ENCODE measurements at places on chromosomes 6 and 20.

DNA sequence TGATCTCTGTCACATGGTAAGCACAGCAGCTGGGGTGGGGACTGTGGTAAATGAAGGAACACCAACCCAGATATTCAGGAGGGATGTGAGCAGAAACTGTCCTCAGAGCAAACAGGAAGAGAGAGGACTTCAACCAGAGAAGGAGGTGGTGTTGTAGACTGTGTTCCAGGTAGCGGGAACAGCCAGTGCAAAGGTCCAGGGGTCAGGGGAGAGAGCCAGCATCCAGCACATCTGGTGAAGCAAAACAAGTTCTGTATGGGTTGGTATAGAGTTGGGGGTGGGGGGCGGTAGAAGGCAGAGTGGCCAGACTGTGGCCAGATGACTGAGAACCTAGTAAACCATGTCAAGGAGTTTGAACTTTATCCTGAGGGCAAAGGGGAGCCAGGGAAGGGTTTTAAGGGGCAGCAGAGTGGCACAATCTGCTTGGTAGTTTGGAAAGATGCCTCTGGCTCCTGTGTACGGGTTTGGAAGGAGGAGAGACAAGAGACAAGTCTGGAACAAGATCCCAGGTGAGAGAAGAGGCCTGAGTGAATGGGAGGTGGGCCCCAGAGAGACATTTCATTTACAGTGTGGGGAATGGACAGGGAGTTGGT, 27.8 kb upstream of the TTPAL start:
- DNase-seq = no peak

- no peak for DNase-seq
Observed at GRCh38 chr6:54135665-54136369, 24.6 kb downstream of the MLIP start.

- no peak for DNase-seq
Observed at GRCh38 chr6:105645156-105645555, 242.3 kb upstream of the PREP start.

DNA sequence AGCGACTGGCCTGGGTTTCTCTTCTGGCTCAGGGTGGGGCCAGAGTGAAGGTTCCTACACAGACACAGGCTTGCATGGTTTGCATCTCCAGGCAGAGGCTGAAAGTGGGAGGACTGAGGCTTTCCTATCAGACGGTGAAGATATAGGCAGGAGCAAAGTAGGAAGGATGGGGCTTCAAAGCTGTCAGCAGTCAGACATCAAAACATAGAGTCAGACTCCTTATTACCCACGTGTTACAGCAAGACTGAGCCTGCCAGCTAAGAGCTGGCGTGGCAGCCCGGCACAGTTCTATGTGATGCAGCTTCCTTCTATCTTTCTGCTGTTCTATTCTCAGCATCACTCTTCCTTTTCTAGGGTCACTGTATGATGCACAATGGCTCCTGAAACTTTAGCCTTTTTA, 445.1 kb downstream of the DOK5 start:
- no peak for DNase-seq

GRCh38 chr6:85983032-85983659, 340.5 kb upstream of the SYNCRIP start:
- no peak for DNase-seq

DNA sequence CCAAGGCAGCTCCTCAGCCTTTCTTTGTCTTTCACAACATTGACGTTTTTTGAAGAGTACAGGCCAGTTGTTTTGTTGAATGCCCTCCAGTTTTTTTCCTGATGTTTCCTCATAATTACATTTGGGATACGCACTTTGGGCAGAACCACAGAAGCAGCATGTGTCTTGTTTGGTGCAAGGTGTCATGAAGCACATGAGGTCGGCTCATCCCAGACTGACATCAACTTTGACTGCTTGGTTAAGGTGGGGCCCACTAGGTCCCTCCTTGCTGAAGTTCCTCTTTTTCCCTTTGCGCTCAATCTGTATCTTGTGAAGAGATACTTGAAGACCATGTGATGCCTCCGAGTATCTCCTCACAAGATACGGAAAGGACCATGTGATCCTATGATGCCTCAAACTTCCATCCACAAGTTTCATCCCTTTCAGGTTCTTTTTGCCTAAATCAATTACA, 10.5 kb downstream of the SNAI1 start:
- DNase-seq = no peak

DNA sequence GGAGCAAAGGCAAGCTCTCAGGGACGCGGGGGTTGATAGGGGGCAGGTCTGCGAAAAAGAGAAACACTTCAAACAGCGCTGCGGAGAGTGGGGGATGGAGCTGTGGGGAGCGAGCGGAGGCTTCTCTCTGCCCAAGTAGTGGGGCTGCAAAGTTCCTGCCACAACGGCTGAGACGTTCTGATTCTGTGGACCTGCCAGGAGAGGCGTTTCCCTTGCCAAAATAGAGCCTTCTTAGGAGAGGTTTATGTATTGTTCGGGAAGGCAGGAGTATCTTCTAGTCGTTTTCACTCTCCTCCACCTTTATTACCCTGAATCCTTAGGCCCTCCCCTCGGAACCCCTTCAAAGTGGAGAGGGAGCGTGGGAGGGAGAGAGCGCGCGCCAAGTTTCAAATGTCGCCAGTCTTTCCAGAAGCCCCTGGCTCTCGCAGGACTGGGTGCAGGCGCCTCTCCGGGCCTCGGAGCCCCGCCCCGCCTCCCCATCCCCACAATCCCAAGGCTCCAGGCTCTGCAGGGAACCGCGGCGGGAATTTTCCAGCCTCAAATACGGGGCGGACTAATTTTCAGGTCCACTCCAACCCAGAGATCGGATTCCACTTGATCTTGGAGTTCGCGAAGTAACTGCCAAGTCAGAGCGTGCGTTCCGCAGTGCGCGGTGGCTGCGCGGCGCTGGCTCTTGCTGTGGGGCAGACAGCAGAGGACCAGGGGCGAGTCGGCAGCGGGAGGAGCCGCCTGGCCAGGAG, 10.0 kb upstream of the POU3F2 start:
- DNase-seq = no peak

DNA sequence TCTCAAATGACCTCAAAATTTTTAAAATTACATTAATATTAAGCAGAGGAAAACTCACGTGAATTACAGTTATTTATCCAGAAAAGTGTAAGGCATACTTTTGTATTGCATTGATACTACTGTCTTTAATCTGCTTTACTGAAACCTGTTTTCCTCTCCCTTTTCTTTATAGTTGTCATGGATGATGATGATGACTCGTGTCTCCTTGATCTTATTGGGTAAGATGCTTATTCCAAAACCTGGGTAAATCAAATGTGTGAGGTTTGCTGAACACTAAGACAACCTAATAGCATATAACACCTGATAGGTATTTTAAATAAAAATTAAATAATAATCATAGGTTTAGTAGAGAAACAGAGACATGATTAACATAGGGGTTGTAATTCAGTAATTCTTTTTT, 40.0 kb downstream of the BICRAL start:
- no peak for DNase-seq

DNA sequence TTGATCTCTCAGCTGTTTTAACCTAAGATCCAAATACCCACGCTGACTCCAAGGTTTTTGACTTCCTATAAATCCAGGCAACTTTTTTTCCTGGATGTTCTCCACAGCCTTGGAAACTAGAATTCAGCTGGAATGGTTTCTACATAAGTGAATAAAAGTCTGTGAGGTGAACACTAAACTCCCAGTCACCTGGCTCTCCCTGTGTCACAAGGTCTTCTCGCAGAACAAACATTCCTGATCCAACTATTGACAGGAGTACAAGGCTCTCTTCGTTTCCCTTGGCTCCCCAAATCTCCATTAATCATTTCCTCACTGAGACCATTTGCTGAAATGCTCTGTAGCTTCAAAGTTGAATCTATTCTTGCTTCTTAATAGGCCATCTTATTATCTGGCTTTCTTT, 265.7 kb downstream of the ADGRG6 start:
- DNase-seq = no peak

DNA sequence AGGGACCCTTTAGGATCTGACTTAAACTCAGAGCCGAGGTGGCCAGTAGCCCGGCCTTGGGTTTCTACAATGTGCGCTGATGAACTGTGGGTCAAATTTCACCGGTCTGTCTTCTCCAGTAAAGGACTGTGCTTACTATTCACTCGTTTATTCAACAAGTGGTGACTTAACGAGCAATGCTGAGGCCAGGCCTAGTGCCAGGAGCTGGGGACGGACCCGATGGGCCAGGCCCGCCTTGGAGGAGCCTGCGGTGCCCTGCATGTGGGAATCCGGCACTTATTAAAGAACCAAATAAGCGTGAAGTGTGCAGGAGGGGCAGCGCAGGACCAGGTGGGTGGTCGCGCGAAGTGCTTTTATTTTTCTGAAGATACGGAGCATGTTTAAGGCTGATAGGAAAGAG, 24.0 kb downstream of the CTCFL start:
- no peak for DNase-seq

GRCh38 chr6:14121936-14122344, 4.4 kb downstream of the CD83 start:
- no peak for DNase-seq

DNA sequence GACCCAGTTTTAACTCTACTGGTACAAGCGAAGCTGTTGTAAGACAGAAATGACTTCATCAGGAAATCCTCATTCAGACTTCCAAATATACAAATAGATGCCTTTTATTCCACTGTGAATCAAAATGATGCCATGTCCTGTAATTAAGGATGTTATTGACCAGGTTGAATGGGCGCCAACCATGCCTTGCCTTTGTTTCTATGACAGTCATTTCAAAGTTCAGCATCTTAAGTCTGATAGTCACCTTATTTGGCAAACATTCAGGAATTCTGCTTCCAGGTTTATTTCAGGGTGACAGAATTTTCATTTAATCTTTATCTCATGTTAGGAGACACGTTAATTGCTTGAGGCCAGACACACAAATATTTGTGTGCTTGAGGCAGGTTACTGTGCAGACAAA, 592.8 kb upstream of the JAG1 start:
- DNase-seq = no peak

GRCh38 chr6:147667082-147667481, 158.6 kb downstream of the SAMD5 start:
- DNase-seq = no peak

- DNase-seq = no peak
Observed at GRCh38 chr6:57173056-57173885, 1.1 kb downstream of the BAG2 start.

- no peak for DNase-seq
Observed at GRCh38 chr6:13267142-13267651, 61.1 kb downstream of the TBC1D7 start.

- DNase-seq = no peak
Observed at GRCh38 chr6:89987830-89988229, 93.6 kb downstream of the GJA10 start.

- peak; percentile 29 for DNase-seq
Observed at GRCh38 chr20:23937303-23938117, 51.1 kb downstream of the GGTLC1 start.

DNA sequence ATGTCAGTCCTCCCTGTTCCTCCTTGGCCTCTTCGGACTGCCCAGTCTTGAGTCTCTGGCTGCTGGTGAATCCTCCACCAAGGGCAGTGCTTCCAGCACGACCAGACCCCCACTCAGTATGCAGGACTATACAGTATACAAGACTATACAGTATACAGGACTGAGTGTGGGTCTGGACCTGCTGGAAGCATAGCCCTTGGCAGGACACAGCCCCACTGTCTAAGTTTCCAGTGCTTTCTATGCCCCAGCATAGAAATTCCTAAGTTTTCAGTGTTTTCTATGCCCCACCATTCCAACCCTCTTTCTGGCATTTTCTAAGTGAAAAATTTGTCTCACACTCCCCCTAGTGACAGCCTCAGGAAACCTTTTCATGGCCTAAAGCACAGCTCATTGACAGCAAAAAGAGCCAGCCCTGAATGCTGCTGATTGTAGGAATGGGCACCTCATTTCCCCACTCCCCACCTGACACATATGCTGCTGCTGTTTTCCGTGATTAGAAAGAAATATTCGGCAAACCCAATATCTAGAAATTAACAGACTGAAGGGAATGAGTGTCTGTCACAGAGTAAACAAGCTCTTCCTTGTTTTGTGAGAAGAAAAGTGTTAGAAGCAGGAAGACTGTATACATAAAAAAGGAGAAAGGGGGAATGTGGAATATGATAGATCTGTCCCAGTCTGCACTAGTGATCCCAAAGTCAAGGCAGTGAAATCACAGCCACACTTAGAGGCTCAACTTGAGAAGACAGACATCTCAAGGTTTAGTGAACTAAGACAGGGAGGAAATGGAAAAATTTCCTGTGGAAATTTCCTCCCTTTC, 206.9 kb downstream of the IBTK start:
- no peak for DNase-seq

GRCh38 chr6:64054861-64055260, 419.3 kb downstream of the PHF3 start:
- no peak for DNase-seq

DNA sequence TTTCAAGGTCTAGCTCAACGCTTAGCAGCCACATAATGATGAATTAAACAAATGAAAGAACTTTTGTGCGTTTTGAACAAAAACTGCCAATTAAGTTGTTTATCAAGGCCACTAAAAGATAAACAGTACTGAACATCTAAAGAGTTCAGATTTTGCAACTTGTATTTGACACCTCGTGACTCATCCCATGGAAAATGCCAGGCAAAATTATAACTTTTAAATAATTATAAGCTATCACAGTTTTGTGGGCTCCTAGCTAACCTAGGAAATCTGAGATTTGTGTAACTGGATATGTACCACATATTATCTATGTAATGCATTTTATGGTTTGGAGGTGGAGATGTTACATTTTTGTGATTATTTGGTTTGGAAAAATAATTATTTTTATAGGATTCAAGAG, 9.6 kb upstream of the BAG2 start:
- DNase-seq = no peak

DNA sequence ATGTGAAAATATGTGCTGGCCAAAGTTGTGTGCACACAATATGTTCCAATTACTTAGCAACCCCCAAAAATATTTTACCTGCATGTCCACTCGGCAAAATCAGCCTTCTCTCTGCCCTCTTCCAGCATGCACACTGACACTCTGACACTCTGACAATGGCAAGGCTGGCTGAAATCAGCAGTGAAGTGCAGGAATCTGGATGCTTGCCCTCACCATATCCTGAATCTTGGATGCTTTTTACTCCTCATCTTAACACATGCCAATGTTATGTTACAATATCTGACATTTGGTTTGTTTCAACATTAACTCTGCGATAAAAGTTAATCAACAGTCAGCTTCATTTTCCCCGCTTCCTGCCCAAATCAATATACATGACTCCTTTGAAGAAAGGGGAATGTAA, 203.2 kb downstream of the COL9A1 start:
- DNase-seq = no peak

DNA sequence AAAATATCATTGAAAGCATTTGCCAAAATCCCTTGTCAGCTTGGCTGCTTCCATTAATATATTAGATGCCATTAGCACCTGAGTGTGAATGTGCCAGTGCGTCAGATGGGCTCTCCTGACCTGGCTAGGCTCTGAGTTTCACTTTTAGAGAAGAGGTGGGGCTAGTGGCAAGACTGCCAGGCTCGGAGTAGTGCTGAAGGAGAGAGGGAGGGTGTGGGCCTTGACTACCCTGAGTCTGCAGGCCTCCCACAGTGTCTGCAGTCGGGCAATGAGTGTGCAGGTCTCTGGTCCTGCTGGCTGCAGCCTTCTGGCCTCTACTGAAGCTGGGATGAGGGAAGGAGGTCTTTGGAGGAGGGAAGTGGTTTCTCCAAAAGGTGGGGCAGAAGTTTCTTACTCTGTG, 34.6 kb upstream of the PNPLA1 start:
- DNase-seq = no peak

Data from stimulated activated CD8-positive, alpha-beta memory T cell treated with anti-CD3 and anti-CD28 coated beads, Interleukin-2, amount 100 ng/mL, for 1 hour (primary cell).